ENCODE measurements at places on chromosomes 6 and 20. TPM values are rescaled to one million over a fixed set of nuclear protein-coding genes. Genes with fewer than 3 reads are reported as not detected.

DNA sequence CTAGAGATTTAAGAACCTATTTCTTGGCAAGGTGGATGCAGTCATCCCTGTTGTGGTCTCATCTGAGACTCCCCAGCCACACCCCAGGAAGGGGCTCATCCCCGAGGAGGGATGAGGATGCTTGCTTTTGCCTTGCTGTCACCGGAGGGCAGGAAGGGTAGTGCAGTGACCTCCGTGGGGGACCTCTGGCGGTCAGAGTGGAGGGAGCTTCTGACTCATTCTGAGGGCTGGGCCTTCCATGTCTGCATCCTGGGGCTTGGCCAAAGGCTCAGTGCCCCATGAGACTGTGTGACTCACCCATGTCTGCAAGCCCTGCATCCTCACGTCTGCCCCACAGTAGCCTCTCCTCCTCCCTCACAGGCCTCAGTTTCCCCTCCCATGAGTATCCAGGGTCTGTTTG lies 38.7 kb downstream of the UQCC2 start:
- no peak for DNase-seq

GRCh38 chr20:22333885-22334545 lies 250.4 kb downstream of the FOXA2 start:
- DNase-seq = peak; percentile 55

- peak; percentile 67 for DNase-seq
These were observed 747 bp upstream of the PTPRA start for GRCh38 chr20:2872459-2873009.

DNA sequence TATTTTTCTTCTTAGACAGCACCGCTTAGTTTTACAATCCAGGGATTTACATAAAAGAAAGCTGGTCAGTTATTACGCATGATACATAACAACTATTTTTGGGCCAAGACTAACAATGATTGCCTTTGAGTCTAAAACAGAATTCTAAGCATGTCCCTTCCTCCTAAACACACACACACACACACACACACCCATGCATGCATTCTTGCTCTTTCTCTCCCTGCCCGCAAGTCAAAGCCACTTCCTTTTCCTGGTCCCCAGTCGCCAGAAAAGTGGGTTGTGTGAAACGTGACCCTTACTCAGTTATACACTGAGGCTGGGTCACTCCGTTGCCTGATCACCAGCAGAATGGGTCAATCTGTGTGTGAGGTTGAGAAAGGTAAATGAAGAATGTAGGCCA lies 31.4 kb downstream of the FYN start:
- no peak for DNase-seq

GRCh38 chr6:119294984-119295383 lies 54.6 kb downstream of the MAN1A1 start:
- no peak for DNase-seq

Gene FHL5
- 0.23 TPM for total RNA-seq

DNA sequence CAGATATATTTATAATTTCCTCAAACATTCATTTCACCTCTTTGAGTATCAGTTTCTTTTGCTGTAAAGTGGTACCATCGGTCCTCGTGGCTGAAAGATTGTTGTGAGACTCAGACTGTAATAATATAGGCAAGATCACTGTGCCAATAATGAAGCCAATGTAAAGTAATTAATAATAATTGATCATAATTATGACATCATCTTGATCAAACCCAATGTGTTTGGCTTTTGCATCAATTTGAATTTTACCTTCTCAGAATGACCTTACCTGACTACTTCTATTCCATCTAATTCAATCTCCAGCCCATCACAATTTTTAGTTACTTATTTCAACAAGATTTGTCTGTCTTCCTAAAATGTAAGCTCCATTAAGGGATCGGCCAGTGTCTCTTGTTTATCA lies 15.8 kb upstream of the MTRF1L start:
- DNase-seq = no peak

Gene FOXP4
- 24.6 TPM for total RNA-seq

- DNase-seq = no peak
These were observed 2.6 kb downstream of the ZMYND8 start for GRCh38 chr20:47353692-47354463.

DNA sequence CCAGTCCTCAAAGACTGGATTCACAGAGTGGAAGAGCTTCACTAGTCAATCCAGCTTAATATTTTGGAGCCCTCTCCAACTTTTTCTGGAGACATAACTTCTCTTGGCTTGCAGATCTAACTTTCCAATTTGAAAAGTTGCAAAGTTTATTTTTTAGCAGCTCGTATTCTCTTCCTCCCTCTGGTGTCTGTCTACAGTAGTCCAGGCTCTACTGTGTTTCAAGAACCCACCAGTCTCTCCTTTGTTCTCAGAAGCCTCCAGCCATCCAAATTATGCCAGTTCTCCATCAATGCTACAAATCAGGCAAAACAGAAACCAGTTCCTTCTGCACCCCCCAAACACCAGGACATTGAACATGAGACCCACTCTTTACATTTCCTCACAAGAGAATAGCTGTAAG lies 376.1 kb upstream of the OPRM1 start:
- no peak for DNase-seq

Gene PRICKLE4
- 7.3 TPM for total RNA-seq

GRCh38 chr6:132400883-132401617 lies at the start of gene MOXD1:
MOXD1 (minus strand) TSS chr6:132401475; CDS start chr6:132401426, 49 bp downstream.
- DNase-seq = no peak

DNA sequence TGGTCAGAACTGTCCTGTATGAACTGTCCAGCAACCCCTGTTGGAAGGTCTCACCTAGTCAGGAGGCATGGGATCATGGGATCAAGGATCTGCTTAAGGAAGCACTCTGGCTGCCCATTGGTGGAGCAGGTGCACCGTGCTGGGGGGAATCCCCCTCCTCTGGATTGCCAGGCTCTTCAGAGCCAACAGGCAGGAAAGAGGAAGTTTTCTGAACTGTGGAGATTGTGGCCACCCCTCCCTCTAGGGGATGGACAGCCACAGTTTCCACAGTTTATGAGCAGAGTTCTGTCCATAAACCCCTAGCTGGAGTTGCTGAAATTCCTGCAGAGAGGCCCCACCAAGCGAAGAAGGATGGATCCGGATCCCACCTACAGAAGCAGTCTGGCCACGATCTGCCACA lies 13.0 kb upstream of the HLA-DQB1 start:
- DNase-seq = no peak

DNA sequence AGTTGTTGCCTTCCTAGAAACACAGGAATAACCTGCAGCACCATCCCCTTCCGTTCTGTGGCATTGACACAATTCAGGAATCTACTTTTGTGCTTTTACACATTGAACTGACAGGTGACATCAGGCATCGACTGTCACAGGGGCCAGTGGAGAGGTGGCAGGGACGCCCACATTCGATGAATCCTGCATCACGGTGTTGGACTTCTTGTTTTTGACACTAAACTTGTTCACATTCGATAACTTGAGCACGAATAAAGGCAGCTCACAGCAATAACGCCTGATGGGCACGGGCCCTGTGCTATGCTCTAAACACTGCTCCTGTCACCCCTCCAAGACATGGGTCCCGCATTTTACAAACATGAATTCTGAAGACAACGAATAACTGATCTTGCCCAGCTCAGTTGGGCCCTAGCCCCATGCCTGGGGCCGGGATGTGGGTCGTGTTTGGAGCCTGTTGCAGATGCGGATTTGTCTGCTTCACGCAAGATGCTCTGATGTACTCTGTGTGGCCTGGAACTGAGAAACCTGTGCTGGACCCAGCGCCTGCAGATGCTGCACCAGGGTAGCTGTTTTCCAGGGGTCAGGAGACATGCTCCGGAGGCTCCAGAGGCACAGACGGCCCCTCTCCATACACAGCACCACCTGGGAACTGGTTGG lies 75.7 kb downstream of the TTLL2 start:
- DNase-seq = no peak

- no peak for DNase-seq
These were observed 192.2 kb downstream of the TPBG start for GRCh38 chr6:82555801-82556200.

DNA sequence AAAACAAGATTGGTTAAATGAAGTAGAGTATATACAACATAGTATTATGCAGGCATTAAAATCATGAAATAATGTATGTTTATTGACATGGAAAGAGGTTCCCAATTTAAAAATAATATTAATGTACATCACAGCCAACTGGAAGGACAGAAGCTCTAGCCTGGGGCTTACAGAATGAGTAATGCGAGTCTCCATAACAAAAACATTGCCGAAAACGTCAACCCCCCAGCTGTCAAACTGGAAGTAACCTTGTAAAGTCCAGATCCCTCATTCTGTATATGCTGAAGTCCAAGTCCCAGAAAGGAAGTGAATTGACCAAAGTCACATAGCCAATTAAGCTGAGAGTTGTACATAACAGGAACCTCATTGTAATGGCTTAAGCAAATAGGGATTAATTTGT lies 128.7 kb upstream of the ECI2 start:
- DNase-seq = no peak

DNA sequence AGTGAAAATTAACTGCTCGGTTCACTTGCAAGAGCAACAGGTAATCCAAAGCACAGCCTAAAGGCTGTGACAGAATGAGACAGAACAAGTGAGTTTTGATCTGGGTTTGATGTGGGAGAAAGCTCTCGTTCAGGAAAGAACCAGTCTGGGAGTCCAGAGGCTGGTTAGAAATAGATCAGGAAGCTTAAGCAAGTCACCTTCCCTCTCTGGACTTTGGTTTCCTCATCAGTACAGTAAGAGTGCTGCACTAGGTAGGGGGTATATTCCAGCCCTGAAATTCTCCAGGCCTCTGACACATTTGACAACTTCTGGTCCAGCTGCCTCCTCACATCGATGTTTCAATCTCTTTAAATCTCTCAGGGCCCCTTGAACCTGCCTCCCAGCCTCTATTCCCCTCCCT lies 33.7 kb upstream of the MDGA1 start:
- no peak for DNase-seq

Gene TSPO2
- total RNA-seq = 0.30 TPM

- DNase-seq = no peak
These were observed 5.5 kb upstream of the HLA-E start for GRCh38 chr6:30483677-30484279.

Gene KIF16B
- total RNA-seq = 10.1 TPM

DNA sequence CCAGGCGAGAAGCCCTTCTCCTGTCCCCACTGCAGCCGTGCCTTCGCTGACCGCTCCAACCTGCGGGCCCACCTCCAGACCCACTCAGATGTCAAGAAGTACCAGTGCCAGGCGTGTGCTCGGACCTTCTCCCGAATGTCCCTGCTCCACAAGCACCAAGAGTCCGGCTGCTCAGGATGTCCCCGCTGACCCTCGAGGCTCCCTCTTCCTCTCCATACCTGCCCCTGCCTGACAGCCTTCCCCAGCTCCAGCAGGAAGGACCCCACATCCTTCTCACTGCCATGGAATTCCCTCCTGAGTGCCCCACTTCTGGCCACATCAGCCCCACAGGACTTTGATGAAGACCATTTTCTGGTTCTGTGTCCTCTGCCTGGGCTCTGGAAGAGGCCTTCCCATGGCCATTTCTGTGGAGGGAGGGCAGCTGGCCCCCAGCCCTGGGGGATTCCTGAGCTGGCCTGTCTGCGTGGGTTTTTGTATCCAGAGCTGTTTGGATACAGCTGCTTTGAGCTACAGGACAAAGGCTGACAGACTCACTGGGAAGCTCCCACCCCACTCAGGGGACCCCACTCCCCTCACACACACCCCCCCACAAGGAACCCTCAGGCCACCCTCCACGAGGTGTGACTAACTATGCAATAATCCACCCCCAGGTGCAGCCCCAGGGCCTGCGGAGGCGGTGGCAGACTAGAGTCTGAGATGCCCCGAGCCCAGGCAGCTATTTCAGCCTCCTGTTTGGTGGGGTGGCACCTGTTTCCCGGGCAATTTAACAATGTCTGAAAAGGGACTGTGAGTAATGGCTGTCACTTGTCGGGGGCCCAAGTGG lies 5.3 kb downstream of the SNAI1 start:
- DNase-seq = no peak
